ENCODE measurements at places on chromosomes 4 and X. TPM values are rescaled to one million over a fixed set of nuclear protein-coding genes. Genes with fewer than 3 reads are reported as not detected.

NXF2 gene
- total RNA-seq: not detected

DNA sequence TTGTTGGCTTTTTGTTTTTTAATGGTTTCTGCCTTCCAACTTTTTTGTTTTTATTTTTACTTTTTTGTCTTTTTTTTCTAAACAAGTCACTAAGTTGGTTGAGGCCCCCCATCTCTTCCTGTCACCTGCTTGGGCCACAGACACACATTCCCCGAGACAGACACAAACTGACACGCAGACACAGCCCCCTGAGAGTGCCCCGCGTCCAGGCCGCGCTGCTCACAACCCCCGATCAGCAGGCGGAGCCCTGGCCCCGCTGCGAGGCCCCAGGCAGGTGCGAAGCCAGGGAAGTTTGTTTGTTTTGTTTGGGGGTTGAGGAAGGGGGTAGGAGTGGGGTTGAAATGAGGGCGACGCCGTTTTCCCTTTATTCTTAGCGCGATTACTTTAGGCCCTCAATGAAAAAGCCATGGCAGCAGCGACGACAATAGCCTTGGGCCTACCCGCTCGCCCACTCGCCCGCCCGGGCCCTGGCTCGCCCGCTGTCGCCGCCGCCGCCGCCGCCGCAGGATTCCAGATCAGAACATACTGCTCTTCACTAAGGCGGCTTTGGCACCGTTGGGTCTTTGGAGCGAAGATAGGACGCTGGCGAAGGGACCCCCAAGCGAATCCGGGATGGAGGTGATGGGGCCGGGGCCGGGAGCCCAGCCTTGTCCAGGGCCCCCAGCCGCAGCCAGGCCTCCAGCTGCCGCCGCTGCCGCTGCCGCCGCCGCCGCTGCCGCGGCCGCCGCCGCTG, 3.1 kb downstream of the PHOX2B start:
- no peak for DNase-seq

DNA sequence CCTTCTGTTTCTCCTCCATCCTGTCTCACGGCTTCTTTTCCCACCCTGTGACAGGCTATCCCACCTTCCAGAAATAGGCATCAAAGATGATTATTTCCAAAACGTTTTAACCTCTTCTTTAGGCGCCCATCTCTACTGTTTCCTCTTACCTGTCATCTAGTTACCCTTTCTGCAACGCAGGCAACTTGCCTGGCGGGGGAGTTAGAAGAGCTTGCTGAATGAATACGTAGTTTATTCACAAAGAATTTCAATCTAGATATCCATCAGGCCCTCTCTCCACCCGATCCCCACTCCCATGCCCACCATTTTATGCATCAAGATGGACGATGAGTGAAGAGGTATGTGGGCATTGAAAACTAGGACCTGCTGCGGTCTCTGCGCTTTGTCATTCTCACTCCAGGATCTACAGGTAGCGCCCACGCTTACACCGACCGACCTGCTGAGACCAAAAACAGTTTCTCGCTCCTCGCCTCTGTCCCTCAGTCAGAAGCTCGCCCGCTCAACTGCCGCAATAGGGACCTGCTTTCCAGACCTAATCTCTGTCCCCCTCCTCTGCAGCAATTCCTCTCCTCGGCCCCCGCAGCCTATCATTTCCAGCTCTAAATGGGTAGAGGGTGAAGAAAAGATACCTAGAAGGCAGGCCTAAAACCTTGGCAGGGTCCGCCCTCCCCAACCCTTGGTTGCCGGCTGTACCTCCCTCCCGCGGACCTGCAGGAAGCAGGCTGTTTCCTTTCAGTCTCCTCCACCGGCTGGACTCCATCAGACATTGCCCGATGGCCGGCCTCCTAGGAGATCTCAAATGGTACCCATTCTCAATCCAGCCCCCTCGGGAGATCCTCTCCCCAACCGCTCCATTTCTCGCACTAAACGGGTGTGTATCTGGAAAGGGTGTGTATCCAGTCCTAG, 624 bp downstream of the BEX5 start:
- peak; percentile 45 for DNase-seq

- no peak for DNase-seq
These were observed 285.3 kb downstream of the ANKRD50 start for GRCh38 chr4:124427095-124427767.

Measured in naive thymus-derived CD4-positive, alpha-beta T cell (primary cell).